ENCODE measurements at places on chromosomes 3 and 15. TPM values are rescaled to one million over a fixed set of nuclear protein-coding genes. Genes with fewer than 3 reads are reported as not detected.

ZNF860 gene
- 1.1 TPM for total RNA-seq

GRCh38 chr3:52015438-52016228 lies 19.9 kb upstream of the RPL29 start:
- no peak for DNase-seq

DNA sequence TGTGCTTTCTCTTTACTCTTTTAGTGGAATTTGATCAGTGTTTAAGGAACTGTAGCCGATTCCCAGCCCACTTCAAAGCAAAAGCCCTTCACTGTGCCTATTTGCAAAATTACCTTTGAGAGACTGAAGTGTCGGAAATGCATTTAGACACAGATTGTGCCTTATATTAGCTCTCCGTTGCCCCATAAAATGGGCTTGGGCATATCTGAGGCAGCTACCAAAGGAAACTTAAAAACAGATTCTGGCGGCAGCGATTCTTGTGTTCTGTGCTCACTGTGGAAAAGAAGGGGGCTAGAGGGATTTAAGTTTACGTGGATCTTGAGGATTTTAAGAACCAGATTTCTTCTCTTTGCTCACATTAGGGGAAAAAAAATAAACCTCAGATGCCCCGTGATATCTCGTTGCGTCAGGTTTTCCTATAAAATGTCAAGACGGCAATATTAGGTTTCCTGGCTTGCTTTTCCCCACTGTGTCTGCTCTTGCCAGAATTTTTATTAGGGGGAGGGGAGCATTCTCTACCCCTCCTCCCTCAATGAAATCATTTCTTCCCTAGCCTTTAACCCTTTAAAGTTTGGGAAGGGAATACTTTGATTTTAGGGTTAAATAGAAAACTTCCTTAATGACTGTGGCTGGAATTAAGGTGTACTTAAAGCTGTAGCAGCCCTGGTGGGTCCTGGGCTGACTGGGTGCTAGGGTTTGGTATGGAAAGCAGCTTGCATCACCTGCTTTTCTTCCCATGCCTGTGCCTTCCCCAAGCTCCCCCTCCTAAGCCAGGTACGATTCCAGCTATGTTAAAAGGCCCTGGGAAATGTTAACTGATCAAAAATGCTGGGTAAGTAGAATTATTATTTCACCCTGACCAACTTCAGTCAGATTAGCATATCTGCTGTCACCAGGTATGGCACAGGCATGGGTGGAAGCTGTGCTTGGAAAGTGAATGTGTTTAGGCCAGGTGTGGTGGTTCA lies 73.8 kb downstream of the SMAD3 start:
- peak; percentile 72 for DNase-seq

TIPIN gene
- total RNA-seq, result 4.8 TPM

DNA sequence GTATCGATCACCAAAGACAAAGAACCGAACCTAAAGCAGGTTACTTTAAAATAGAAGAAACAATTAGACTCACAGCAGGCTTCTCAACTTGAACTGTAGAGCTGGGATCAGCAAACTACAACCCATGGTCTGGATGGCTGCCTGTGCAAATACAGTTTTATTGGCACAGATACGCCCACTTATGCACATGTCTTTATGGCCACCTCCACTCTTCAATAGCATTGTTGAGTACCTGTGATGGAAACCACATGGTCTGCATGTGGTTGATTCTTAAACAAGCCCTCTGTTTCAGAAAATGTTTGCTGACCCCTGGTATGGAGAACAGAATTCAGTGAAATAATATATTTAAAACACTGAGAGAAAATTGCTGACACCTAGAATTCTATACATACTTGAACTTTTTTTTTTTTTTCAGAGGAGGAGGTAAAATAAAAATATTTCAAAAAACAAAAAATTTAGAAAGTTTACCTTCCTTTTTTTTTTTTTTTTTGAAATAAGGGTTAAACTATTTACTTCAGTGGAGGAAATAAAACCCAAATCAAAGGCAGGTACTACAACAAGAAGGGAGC lies 263.8 kb upstream of the ATP10A start:
- DNase-seq, result no peak

GRCh38 chr3:45790596-45790995 lies 5.7 kb downstream of the SLC6A20 start:
- DNase-seq, result no peak

DNA sequence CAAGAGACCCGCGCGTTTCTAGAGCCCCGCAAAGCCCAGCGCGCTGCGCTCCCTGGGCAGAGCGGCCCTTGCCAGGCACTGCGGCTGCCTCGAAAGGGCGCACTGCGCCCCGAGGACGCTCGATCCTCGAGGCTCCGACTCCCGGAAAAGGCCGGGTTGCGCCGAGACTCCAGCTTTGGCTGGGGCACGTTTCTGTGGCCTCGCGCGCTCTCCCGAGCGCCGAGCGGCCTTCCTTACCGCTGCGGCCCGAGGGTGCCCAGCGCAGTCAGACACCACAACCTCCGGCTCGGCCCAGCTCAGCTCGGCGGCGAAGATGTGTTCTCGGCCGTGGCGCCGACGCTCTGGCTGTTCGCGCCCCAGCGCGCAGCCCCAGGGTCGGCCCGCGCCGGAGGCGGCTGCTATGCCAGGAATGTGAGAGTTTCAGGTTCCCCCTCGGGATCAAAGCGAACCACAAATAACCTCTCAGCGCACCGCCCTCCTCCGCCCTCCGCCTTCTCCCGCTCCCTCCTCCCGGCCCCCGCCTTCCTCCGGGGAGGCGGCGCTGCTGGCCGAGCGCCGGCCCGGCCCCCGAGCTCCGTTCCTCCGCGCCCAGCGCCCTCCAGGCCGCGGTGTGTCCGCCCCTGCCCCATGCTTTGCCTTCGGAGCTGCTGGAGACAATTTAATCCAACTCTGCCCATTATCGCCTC lies at the start of gene AMOTL2:
TSS of gene AMOTL2 (minus strand) at position 343 of the 686 bp plus-strand sequence. CDS start 3,014 bp downstream, outside the sequence.
- DNase-seq, result peak; percentile 95

DPPA2 gene
- not detected for total RNA-seq

GRCh38 chr15:78859971-78860719 lies 12.5 kb upstream of the MORF4L1 start:
- DNase-seq, result peak; percentile 79

DNA sequence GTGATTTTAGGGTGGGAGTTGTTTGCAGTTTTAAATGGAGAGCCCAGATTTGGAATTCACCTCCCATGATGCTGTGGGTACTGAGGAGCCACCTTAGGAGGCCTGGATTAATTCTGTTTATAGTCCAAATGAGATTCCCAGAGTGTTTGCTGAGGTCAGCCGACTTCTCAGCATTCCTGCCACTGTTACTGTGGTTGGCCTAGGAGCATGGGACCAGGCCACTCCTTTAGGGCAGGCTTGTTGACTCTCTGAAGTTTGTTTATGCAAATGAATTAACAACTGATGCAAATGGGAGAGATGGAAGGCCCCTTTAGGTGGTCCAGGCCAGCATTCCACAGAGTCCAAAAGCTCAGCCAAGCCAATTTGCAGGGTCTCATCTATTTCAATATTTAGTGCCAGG lies 46.1 kb downstream of the CACNA2D3 start:
- no peak for DNase-seq

RARB gene
- total RNA-seq, result 2.8 TPM

TM2D3 gene
- total RNA-seq, result 63.5 TPM

DNA sequence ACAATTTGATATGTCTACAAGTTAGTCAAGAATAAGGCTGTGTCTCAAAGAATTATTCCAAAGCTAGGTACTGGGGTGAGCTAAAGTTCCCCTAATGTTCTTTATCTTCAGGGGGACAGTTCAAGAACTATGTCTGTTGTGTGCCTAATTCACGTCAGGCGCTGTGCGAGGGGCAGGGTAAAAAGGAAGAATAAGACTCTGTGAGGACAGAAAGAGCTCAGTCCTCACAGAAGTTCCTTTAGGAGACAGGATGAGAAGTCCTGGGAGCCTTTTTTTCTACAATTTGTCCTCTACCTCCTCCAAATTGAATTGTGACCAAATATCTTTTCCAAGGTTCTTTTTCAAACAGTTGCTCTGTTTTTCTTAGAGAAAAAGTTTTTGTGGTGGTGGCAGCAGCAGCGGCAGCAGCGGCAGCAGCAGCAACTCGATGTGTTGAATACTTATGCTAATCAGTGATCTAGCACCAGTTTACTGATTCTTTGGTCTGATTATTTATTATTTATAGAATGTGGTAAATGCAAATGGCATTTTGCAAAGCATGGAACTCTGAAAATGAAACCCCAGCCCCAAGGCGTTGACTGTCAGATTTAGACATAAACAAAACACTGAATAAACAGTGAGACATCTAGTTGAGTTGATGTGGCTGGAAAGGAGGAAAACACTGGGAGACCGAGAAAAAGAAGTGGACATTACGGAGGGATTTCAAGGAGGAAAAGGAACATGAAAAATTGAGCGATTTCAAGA lies 88.6 kb downstream of the GTPBP8 start:
- no peak for DNase-seq

ISLR gene
- not detected for total RNA-seq

GRCh38 chr3:136465296-136465695 lies 215.2 kb downstream of the PCCB start:
- no peak for DNase-seq

C3orf49 gene
- total RNA-seq, result not detected

DNA sequence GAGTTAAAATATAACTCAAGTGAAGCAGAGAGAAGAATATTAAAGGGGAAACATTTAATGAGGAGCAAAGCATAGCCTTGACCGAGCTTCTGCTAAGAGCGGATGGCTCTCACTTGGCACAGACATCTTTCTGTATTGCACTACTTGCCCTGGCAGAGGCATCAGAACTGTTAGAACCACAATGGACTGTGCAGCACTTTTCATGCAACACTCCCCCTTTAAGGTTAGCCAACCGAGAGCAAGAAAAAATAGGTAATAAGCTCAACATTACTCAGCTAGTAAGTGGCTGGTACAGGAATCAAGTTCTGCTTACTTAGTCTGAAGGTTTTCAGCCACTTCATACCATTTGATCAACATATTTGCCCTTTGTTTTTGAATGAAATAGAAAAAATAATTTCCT lies 33.7 kb downstream of the CRTC3 start:
- no peak for DNase-seq

- no peak for DNase-seq
Observed at GRCh38 chr3:142098964-142099363, 50.4 kb downstream of the TFDP2 start.

GRCh38 chr3:78848392-78849288 lies 919.2 kb downstream of the ROBO1 start:
- DNase-seq, result no peak

DNA sequence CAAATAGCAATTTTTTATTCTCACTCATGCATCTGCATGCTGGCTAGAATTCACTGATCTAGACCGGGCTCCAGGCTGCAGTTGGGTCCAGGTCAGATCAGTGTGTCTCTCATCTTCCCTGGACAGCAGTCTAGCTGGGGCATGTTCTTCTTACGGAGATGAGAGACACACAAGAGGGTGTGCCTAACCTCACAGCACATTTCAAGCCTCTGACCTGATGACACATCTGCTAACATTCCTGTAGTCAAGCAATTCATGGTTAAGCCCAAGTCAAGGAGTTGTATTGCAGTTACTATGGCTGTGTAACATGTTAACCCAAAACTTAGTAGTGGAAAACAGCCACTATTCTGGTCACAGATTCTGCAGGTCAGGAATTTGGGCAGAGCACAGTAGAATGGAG lies 13.1 kb downstream of the BSN start:
- no peak for DNase-seq

GRCh38 chr3:25468866-25469319 lies 40.8 kb downstream of the RARB start:
- DNase-seq, result peak; percentile 45

DNA sequence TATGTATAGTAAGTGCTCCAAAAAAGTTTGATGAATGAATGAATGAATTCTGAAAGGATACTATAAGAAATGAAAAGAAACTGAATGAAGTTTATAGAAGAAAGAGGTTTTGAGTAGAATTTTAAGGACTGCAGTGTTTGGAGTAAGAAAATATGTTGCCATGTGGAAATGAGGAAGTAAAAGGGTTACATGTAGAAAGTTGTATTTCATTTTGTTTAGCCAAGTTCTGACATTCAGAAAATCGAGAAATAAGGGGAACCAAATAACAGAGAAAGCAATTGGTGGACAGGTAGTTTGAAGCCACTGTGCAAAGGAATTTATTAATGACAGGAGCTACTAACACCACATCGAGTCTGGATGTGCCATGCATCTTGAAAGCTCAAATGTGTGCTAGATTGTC lies 200.7 kb downstream of the SATB1 start:
- no peak for DNase-seq

DNA sequence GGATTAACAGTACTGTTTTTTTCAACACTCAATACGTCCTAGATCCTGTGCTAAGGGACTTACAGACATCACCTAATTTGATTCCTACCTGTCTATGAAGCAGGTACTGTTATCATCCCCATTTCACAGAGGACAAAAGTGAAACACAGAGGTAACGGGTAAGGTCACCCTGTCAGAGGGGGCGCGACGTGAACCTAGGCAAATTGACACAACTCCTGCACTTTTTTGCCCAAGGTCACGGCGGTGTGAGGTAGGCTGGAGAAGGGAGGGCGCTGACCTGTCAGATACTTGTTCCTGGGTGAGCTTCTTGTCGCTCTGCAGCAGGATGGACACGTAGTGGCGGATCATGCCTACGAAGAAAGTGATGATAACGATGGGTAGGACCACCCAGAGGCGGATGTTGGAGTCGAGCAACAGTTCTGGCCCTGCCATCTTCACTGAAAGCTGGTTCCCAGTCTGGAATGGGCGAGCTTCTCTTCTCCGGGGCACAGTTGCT lies 363 bp downstream of the EMC3 start:
- DNase-seq, result no peak

FYCO1 gene
- 11.5 TPM for total RNA-seq
